ENCODE measurements at places on chromosomes 5 and 9. TPM values are rescaled to one million over a fixed set of nuclear protein-coding genes. Genes with fewer than 3 reads are reported as not detected.

Gene SLC4A9
- total RNA-seq: 0.29 TPM

Gene MAMDC4
- 5.3 TPM for total RNA-seq

Gene CTXN3
- total RNA-seq: not detected

Gene ZNF883
- total RNA-seq: not detected

Gene APBA1
- 0.07 TPM for total RNA-seq

Gene FST
- total RNA-seq: 403 TPM

Gene ARRDC1
- total RNA-seq: 77.5 TPM

Gene SPINK14
- total RNA-seq: not detected

Gene PCDHA1
- total RNA-seq: not detected

Gene FAT2
- total RNA-seq: not detected

Gene EQTN
- total RNA-seq: not detected

Gene IL6ST
- 25.7 TPM for total RNA-seq

Gene ANXA1
- total RNA-seq: 176 TPM

Gene FAM174A
- total RNA-seq: 66.2 TPM

Gene LHX3
- total RNA-seq: not detected

Gene GPR151
- total RNA-seq: not detected

Gene PTGES2
- total RNA-seq: 250 TPM

Gene UBE2QL1
- 8.8 TPM for total RNA-seq

Gene MYMK
- total RNA-seq: not detected

Gene IL3
- total RNA-seq: not detected

Gene CARD9
- 0.52 TPM for total RNA-seq

Gene FAM153A
- not detected for total RNA-seq

Gene PGM5
- total RNA-seq: 90.2 TPM

Gene ANKDD1B
- total RNA-seq: 0.04 TPM

Gene STRBP
- total RNA-seq: 19.2 TPM

All from PC-3 (cell line).